Stimulated activated CD8-positive, alpha-beta memory T cell treated with anti-CD3 and anti-CD28 coated beads, Interleukin-15, amount 100 ng/mL, for 48 hours (primary cell): ENCODE measurements at places on chromosomes 5 and 9.

GRCh38 chr9:113991714-113992113 is 86.4 kb downstream of the AMBP start:
- no peak for DNase-seq

DNA sequence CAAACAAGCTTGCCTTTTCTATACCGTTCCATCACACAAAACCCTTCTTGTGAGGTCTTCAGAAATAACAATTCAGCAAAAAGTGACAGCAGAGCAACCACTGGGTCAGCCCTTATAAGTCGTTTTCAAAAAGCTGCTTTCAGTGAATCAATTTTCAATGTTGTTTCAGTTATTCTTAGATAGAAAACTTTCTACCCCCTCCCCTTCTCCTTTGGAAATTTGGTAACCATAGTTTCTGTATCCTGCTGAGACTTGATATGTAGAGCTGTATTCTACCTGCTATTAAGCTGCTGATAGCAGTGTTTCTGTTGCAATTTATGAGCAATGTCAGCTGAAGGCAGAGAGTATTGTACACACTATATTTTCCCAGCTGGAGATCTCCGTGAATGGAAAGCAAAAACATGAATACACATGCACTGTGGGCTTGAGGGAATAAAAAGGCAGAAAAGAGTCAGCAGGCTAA is 75.7 kb downstream of the ZNF608 start:
- DNase-seq = no peak

GRCh38 chr5:146643776-146644175 is 127.8 kb upstream of the GPR151 start:
- DNase-seq = no peak

GRCh38 chr5:110072651-110073050 is 382.9 kb downstream of the MAN2A1 start:
- DNase-seq = no peak

DNA sequence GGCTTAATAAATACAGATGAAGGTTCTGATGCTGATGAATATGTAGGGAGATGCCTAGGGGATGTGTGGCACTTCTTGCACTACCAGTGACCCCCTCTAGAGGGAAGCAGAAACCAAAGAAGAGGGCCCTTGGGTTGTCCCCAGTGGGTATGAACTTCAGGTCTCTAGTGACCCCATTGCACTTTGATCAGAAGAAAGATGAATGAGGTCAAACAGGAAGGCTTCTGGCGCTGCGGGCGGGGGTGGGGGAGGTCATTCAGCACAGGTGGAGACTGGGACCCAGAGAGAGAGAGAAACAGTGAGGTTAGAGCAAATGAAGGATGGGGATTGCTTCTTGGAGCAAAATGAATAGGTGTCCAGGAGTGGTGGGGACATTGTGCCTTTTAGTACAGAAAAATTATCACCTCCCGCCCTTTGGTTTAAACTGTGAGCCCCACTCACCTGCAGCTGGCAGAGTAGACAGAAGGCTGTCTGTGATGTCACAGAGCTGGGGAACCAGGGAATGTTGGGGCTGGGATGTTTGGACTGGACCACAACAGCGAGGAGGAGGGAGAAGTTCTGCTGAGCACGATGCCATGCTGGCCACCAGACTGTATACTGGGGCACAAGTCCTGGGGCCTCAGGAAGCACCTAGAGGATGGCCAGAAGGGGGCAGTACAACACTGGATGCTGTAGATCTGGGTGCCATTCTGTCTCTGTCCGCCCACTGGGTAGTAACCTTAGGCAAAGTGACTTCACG is at the start of gene TEX48:
Gene TEX48 (minus strand): TSS at position 599 of the 739 bp plus-strand sequence. CDS start 10,469 bp downstream, outside the sequence.
- peak; percentile 68 for DNase-seq

DNA sequence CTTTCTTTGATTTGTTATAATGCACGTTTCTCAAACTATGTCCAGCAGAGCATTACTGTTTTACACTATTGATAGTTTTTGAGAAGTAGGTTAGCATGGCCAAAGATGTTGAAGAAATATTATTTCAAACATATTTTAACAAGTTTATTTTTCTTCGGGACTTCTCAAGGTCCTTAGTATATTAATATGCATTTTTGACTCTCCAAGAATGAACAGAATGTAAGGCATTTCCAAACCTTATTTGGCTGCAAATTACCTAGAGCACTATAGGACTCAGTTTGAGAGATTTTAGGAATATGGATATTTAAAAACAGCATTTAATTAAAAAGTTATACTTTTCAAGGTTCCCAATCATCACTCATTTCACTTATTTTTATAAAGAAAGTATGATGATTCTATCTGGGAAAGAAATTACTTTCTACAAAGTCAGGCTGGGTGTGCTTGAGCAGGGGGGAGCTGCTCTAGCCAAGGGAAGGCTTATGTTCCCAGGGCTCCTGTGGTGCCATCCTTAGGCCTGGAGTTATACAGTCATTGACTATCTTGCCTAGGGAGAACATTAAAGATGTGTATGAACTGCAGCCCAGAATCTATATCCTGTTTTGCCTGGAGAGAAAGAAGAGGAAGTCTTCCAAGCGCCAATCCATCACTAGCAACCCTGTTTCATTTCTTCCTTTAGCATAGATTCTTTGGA is 27.6 kb upstream of the NREP start:
- DNase-seq = no peak

DNA sequence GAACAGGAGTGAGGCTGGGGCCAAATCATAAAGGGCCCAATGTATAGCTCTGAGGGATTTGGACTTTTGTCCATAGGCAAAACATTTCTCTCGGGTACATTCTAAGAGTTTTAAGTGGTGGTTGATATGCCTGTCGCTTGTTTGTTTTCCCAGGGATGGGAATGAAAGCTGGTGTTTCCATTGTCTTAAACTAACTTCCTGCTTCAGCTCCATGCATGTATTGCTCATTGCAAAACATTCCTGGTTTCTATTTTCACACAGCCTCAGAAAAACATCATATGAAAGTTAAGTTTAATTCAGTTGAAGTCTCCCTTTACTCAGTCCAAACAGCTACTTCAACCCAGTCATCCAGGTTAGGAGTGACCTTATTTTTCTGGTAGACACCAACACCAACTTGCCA is 235.0 kb downstream of the ACTL7B start:
- DNase-seq = no peak

- no peak for DNase-seq
These were observed 78.3 kb downstream of the COL27A1 start for GRCh38 chr9:114233491-114234185.

- DNase-seq = no peak
These were observed 190.6 kb downstream of the MPDZ start for GRCh38 chr9:13088720-13089427.

DNA sequence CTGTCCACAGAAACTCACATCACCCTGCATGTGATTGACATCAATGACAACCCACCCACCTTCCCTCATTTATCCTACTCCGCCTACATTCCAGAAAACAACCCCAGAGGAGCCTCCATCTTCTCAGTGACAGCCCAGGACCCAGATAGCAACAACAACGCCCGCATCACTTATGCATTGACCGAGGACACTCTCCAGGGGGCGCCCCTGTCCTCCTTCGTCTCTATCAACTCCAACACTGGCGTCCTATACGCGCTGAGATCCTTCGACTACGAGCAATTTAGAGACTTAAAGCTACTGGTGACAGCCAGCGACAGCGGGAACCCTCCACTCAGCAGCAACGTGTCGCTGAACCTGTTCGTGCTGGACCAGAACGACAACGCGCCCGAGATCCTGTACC is 1.7 kb downstream of the PCDHGA3 start:
- no peak for DNase-seq

DNA sequence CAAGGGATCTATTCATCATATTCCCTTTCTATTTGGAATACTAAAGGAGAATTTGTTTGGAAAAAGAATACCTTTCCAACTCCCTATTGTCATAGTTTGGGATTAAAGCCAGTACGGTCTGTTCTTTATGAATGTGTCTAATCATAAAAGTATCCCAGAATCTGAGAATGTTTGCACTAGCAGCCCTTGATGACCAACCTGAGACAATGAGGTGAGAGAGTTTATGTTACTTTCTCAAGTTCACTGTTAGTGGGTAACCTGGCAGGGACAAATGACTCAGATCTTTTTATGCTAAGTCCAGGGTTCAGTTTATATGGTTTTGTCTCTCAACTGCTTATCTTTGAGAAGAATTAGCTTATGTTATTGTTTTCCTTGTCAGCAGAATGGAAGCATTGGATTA is 25.3 kb upstream of the TLR4 start:
- DNase-seq = no peak

- no peak for DNase-seq
These were observed 445.7 kb upstream of the TRPC7 start for GRCh38 chr5:136811086-136811485.

DNA sequence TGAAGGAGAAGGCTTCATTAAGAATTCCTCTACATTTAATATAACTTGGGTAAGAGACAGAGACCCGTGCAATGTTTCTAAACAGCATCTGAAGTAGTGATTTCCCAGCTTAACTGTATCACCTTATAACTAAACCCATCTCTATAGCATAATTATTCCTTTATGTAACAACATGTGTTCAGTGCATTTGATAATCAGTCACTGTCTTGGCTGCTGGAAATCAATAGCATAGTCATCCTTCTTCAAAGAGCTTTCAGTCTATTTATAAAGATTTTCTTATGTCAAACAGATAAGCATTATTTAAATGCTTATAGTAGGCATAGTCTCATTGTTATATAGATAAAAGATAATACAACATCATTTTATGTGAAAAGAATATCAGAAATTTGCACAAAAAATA is 80.1 kb upstream of the TYRP1 start:
- no peak for DNase-seq

DNA sequence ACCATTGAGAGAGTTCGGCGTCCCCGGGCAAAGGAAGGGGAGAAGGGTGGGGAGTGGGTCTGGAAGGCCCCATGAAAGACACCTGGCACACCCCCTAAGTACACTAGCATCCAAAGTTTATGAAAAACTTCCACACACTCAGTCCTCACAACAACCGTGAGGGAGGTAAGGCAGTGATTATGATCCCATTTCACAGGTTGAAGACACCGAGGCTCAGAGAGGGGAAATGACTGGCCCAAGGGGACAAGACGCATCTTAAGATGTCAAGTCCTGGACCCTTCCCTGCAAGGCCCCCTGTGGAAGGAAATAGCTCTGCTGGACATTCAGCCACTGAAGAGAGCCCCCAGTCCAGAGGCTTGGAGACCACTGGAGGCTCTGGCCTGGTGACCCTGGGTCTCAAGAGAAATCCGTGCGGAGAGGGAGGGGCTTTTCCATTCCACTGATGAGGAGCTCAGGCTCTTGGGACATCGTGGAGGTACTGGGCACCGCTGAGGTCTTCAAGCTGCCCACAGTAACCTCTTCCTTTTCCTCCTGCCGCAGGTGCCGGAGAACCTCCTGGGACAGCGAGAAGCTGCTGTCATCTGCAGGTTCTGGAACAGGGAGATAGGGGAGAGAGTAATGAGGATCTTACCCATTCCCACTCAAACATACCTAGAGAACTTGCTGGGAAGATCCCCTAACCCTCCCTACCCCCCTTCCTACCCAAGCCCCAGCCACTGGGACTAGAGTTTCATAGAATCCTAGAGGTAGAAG is 5.2 kb downstream of the SMIM33 start:
- no peak for DNase-seq

GRCh38 chr5:94908889-94909480 is 290.5 kb downstream of the SLF1 start:
- DNase-seq = no peak

DNA sequence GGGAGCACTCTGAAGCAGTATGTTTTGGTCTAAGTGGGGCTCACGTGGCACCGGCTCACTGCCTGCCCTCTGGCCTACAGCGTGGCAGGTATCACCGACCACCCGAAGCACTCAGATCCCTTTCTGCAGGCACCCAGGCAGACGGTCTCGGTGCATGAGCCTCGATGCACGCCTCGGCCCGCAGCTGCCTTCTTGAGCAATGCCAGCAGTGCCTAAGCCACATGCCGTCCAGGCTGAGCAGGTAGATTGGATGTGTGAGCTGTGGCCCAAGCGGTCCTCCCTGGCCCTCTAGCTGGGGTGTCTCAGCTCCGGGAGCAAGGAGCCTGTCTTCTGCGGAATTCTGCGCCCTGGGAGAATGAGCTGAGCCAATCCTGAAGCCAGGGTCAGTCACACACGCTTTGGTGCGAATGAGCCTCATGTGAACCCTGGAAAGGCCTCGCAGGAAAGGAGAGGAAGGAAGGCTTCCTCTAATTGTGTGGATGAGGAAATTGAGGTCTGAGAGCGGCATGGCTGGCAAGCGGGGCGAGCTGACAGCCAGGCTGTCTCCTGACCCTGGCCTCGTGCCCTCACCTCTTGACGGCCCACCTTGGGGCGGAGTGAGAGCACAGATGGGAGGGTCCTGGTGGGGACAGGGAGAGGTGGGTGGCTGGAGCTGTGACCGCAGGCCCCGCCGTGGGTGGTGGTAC is 14.4 kb downstream of the RXRA start:
- DNase-seq = no peak

DNA sequence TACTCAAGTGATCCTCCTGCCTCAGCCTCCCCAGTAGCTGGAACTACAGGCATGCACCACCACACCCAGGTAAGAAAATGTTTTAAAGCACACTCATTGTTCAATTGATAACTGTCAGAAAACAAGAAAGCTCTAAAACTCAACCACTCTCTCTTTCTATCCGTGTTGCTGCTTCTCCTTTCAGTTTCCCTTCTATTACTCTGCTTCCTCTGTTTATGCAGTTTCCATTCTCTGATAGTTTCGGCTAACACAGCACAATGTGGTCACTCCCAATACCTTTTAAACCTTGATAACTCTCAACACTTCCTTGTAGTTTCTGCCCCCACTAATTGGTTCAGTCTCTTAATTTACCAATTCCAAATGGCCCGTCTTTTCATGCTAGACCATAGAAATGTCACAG is 59.2 kb upstream of the NR4A3 start:
- DNase-seq = no peak

- peak; percentile 61 for DNase-seq
These were observed 542 bp upstream of the TRIM52 start for GRCh38 chr5:181261320-181262049.

GRCh38 chr5:64811050-64811640 is 42.4 kb downstream of the CWC27 start:
- DNase-seq = no peak

DNA sequence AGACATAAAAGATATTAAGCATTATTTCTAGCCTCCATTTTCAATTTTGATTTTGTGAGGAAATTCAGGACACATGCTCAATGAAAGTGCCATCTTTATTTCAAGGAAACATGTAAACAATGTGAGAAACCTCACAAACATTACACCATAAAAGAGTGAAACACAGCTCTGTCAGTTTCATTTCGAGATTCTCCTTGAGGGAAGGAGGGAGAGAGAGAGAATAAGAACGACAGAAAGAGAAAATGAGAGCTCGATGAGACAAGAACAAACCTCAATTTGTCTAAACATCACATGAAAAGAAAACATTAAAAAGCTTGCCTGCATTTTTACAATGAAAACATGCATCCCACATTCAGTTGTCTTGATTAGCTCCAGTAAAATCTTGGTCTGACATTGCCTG is 553.5 kb upstream of the MEF2C start:
- DNase-seq = no peak

GRCh38 chr5:108858959-108859358 is 111.3 kb downstream of the FER start:
- no peak for DNase-seq

DNA sequence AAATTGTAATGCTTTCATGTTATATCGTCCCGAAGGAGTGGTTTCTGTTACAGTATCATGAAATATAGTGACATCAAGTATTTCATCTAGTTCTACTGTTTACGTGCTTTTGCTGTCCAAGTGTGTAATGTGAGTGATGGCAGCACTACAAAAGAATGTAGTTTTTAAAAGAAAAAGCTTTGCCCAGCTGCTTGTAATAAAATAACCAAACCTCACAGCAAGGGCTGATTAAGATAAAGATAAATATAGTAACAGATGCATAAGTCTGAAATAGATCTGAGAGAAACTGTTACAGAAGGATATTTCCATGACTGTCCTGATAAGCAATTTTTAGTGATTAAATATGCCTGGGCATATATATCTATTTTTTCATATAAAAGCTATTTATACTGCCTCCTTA is 106.4 kb downstream of the AUH start:
- DNase-seq = no peak
